MCF 10A (cell line): ENCODE measurements at places on chromosomes 2 and 18. TPM values are rescaled to one million over a fixed set of nuclear protein-coding genes. Genes with fewer than 3 reads are reported as not detected.

The NT5DC4 gene
- not detected in 2 replicates for total RNA-seq

DNA sequence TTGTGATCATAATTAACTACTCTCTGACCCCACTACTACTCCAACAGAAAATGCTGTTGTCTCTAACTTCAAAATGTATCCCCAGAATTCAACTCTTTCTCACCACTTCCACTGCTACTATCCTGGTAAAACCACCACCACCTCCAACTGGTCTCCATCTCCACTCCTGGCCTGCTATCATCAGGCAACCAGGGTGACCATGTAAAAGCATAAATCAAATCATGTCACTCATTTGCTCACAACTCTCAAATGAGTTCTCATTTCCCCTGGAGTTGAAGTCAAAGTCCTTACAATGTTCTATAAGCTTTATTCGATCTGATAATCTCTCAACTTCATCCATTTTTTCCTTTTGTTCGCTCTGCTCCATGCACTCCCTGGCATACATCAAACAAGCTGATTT lies 24.6 kb downstream of the CUL3 start:
- no peak for DNase-seq

GRCh38 chr2:136242687-136243277 lies 124.8 kb upstream of the CXCR4 start:
- DNase-seq = no peak

DNA sequence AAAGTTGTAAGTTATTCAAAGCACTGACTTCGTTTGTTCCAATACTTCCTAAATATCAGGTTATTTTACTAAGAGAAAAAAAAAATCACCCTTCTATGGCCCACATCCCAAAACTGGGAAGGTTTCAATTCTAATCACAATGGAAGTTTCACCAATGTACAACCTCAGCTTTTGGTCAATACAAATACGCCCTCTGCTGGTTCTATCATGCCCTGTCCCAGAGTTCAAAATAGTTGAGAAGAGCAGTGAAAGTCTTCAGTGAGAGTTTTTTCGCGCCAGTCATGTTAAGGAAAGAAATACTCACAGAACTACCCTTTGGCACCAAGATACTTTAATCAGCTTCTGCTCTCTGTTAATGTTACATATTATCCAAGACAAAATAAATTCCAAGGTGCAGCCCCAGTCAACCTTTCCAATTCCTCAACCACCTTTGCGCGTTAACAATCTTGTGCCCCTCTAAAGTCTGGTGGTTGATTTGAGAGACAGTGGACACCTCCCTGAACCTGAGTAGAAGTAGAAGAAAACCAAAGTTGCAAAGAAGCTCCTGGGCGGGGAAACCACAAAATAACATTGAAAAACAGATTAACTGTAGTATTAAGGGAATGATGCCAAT lies 59.9 kb downstream of the SUMO1 start:
- DNase-seq = peak; percentile 71

- DNase-seq = peak; percentile 89
Observed at GRCh38 chr2:65576861-65577601, 144.6 kb upstream of the SPRED2 start.

DNA sequence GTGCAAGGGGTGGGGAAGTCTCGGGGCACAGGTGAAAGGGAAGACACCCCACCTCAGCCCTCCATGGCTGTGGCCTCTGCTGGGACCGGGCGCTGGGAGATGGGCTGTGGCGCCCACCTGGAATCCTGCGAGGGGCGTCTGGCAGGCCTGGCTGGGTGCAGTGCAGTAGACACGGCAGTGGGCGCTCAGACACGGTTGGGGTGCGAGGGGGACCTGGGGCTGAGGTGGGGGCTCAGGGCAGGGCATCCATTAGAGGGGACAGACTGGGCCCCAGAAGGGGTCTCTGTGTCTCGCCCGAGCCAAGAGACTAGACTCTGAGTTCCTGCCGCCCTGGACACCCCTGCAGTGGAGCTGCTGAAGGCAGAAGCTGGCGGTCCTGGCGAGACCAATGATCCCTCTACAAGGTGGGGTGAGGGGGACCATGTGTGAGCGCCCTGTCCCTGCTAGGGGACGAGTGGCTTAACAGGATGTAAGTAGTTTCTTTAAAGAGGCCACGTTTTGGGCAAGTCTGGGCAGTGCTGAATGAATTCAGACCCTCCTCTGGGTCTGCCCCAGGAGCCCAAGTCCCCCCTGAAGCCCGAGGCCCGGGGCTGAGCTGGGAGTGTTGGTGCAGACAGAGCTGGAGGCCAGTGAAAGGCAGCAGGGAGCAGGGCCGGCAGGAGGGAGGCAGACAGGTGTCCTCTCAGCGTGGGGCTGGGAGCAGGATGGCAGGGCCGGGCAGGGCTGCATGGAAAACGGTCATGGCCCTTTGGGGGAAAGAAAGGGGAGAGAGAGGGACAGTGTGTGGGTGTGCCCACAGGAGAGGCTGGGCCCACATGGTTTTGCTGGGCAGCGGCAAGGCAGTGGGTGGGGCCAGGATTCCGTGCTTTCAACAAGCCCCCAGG lies 57.2 kb downstream of the HS6ST1 start:
- no peak for DNase-seq

The PRLH gene
- not detected in 2 replicates for total RNA-seq

DNA sequence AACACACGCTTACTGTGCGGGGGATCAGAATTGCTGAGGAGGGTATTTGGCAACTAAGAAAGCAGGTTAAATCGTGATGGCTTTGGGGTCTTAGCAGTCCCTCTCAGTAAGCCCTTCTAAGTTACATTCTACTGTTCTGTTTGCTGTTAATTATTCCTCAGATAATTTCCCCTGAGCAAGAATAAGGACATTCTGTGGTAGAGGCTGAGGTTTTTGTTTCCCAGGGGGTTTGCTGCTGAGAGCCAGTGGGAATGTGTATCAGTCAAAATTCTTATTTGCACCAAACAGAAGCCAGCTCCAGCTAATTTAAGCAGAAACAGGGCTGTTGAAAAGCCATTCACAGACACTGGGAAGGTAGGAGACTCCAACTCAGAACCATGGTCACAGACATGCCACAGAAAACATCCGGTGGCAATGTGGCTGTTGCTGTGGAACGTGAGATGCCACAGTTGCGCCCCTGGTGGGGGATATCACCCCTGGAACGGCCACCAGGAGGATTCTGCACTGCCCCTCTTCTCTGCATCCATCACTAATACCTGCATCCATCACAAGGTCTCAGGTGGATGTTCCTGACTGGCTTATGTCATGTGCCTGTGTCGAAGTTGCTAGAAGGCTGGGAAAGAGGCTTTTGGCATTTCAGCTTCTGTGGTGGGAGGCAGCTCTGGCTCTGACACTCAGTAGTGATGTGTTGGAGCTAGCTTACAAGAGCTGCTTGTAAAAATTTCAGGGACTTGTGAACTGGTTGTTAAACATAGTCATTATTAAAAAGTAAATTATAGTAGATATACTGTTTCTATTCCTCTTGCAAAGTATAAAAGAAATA lies 23.2 kb downstream of the SLC4A3 start:
- no peak for DNase-seq

The SERPINB10 gene
- total RNA-seq = not detected in 2 replicates

The C2orf78 gene
- total RNA-seq = not detected in 2 replicates

DNA sequence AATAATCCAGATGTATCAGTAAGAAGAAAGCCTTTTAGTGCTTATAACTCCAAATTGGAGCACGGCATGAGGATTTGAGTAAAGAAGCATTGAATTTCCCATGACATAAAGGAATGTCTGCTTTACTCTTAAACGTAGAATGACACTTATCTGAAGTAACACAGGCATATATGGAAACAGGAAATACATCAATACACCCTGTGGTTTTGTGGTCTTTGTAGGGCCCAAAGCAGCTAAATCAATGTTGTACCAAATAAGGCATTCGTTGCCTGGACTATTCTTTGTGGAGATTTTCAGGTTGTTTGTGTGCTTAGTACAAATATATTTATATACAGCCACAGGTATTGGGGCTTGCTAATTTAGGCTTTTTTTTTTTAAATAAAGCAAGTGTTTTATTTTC lies 660.5 kb downstream of the LRRTM4 start:
- DNase-seq = no peak

- peak; percentile 60 for DNase-seq
Observed at GRCh38 chr2:204177977-204178522, 241.5 kb downstream of the ICOS start.

The SERPINB4 gene
- not detected in 2 replicates for total RNA-seq

DNA sequence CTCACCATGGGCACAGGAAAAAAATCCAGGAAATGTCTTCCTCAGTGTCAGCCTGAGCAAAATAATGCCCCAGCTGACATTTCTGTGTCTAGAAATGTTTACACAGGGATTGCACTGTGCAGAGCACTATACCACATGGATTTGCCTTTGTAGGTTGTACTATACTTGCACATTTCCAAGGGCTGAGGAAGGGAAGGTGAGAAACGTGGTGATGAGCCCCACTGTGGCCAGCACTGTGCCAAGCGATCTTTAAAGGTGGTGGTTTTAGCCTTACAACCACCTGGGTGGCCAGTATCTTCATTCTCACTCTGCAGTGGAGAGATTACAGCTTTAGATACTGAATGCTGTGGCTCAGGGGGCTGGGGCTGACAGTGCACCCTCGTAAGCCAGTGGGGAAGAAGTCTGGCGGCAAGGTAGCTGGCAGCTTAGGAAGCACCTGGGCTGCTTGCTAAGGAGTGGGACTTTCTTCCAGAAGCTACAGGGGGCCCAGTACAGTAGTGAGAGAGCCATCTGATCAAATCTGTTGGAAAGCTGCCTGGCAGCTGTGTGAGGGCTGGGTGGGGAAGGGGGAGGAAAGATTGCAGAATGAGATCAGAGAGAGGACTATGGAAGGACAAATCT lies 81.4 kb upstream of the MSH2 start:
- no peak for DNase-seq

The EPB41L3 gene
- not detected in 2 replicates for total RNA-seq

The LMAN2L gene
- total RNA-seq = 6.5 and 7.1 TPM in 2 replicates

GRCh38 chr2:197996583-197996982 lies 192.2 kb downstream of the PLCL1 start:
- DNase-seq = no peak

DNA sequence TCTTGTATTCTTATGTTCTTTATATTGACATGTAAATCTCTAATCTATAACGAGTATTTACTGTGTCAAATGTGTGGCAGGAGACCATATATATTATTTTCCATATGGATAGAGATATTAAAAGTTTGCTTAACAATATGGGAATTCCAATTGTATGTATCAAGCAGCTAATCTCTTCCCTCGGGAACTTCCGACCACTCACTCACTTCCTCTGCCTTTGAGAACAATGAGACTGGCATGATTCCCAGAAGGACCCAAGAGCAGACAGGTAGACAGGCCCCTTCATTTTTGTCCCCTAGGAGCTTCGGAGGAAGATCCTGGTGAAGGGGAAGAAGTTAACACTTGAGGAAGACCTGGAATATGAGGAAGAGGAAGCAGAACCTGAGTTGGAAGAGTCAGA lies 24.1 kb downstream of the PLCD4 start:
- peak; percentile 80 for DNase-seq

The DES gene
- not detected in 2 replicates for total RNA-seq

- DNase-seq = no peak
Observed at GRCh38 chr2:22855081-22855480, 529.9 kb upstream of the KLHL29 start.

DNA sequence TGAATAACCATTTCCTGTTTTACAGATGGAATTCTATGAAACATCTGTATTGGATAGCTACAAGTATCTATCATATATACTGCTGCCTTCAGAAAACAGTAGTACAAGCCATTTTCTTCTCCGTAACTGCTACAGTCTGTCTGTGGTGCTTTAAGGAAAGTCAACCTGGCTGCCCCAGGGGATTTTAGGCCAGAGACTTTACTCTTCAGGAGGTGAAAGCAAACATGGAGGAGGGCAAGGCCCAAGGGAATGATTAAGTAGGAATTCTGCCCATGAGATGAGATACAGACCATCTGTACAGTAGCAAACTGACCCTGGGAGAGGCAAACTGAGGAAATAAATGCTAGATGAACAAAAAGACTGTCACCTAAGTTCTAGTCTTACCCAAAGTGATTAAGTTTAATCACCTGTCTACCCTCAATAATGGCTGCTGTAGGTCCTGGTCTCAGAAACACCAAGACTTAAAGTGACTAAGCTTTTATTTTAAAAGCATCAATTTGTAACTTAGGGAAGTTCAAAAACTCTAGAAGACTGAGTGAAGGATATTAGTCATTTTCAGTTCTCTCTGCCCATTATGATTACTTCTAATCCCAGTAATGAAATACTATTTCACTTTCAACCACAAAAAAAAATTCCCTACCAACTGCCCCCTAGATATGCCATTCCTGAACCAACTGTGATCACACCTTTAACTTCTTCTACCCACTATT lies 14.8 kb downstream of the MBD2 start:
- no peak for DNase-seq

DNA sequence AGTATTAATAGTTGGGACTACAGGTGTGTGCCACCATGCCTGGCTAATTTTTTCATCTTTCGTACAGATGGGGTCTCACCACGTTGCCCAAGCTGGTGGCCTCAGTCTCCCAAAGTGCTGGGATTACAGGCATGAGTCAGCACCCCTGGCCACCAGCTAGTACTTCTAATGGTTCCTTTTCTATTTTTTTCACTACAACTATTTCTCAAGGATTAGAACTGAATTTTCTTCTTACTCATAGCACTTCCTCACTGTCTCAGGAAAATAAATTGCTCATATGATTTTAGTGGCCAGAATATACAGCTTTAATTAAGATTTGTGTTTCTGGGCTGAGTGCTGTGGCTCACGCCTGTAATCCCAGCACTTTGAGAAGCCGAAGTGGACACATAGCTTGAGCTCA lies 43.2 kb upstream of the SOS1 start:
- DNase-seq = no peak

The UGT1A10 gene
- not detected in 2 replicates for total RNA-seq

- peak; percentile 64 for DNase-seq
Observed at GRCh38 chr2:206392118-206392517, 51.2 kb upstream of the ADAM23 start.

- DNase-seq = no peak
Observed at GRCh38 chr2:131058214-131058843, 34.9 kb downstream of the FAM168B start.

DNA sequence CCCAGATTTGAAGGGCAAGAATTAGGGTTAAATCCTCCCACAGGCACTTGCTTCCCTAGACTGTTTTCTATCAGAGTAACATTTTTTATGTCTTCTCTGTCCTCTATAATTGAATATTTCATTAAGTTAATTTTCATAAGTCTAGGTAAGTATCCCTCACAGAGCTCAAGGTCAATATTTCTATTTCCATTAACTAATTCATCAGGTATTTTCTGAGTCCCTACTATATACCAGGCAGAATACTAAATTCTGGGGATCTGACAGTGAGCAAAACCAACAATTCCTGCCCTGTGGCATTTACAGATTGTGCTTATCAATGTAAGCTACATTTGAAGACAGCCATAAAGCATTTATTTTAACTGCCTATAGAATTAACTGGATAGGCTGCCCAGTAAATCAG lies 86.4 kb upstream of the RBBP8 start:
- no peak for DNase-seq

The RRM2 gene
- 16.5 and 41.8 TPM in 2 replicates for total RNA-seq

DNA sequence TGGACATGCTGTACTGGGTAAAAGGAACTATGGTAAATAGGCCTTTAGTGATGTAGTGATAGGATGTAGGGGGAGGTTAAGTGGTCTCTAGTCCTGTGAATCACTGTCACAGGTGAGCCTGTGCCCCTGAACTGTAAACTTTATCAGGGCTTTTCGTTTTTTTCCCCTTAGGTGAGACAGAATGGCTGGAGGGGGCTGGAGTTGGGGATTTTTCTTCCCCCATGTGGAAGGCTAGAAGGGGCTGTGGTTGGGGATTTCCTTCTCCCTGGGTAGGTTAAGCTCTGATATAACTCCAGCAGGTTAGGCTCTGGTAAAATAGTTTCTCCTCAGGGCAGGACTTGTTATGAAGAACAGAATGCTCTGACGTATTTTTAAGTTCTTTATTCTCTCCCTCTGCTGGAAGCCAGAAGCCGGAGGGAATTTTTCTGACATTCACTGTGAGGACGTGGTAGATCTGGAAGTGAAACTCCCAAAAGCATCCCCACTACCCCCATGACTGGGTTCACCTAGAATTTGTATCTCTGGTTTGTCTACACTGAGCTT lies 28.5 kb downstream of the PIKFYVE start:
- DNase-seq = no peak

The ABCA12 gene
- 36.1 and 37.8 TPM in 2 replicates for total RNA-seq
